ENCODE measurements at places on chromosomes 16 and 17.

DNA sequence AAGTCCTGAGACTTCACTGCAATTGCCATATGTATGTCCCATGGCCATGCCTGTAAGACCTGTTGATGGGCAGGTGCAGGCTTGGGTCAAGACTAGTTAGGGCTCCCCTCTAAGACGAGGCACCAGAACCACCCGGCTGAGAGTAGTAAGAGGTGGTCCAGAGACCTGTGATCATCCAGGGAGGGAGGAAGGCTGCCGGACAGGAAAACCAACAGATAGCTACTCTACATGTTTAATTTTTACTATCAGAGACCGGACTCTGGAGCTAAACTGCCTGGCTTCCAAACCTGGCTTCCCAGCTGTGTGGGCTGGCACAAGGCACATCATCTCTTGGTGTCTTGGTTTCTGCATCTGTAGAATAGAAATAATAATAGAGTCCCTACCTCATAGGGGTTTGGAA is 73.0 kb downstream of the ERCC4 start:
- DNase-seq, result no peak

DNA sequence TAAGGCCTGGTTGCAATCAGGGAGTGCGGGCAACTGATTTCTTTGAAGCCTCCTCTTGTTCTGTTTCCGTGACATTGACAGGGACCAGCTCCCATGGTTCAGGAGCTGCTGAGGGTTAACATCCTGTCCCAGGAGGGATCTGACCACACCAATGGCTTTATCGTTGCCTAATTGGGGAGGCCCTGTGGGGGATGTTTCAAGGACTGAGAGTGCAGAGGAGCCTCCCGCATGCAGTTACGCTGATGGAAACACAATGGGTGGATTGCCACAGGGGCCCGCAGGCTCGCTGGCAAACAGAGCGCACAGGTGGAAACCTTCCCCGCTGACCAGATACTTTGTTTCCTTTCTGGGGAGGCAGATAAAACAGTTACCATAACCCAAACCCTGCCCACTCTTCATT is 23.8 kb upstream of the ABCC1 start:
- no peak for DNase-seq

DNA sequence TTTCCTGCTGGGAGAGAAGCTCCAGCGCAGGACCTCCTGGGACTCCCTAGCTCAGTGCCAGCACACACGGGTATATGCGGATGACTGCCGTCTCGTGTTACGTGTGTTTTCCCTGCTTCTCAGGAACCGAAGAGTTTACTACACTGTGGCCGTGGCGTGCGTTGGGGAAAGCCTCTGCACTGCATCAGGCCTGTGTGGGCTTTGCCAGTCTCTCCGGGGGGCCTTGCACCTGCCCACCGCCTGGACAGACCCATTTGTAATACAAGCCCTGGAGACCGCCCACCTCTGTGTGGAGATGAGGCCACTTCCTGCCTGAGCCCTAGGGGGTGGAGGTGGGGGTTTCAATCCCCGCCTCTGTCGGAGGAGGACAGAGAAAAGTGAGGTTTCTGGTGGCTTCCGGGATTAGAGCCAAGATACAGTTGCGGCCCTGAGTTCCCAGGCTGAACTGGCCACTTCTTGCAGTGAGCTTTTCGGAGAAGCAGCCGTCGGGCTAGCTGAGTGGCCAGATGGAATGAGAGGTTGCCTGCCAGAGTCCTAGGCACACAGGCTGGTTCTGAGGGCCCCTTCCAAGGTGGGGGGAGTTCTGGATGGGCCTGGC is 43.4 kb upstream of the GSE1 start:
- DNase-seq, result peak; percentile 79

DNA sequence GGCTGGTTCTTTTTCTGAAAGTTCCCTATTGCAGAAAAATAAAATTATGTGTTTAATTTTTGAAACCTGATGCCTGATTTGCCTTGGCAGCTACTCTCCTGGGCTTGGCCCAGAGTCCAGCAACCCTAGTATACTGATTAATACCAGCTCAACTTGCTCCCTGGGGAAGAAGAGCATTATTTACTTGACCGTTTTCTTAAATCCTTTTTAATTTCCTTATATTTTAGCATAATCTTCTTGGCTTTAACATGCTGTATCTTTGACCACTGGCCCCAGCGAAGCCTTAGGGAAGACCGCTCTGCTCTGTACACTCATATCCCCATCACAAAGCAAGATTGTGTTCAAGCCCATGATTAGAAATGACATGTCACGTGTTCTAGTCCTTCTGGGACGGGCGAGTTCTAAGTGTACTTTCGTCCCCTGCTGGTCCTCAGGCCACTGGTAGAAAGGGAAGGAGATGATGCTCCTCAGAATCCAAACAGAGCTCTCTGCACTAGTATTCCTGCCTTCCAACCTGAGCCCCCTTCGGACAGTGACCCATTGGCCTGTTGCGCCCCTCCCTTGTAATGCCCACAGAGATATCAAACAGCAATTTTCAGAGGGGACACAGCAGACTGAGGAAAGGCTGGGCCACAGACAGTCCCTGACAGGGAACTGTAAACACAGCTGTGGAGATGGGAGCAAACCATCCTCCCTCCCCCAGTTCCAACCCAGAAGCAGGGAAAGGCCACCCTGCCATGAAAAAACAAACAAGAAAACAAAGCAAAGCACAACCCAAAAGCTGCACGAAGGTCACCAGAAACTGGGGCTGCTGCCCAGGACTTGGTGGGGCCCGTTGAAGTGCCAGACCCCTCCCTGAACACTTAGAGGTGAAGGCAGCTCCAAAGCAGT is 4.3 kb upstream of the EZH1 start:
- no peak for DNase-seq

GRCh38 chr17:66506641-66507040 is 204.2 kb downstream of the PRKCA start:
- DNase-seq, result no peak

DNA sequence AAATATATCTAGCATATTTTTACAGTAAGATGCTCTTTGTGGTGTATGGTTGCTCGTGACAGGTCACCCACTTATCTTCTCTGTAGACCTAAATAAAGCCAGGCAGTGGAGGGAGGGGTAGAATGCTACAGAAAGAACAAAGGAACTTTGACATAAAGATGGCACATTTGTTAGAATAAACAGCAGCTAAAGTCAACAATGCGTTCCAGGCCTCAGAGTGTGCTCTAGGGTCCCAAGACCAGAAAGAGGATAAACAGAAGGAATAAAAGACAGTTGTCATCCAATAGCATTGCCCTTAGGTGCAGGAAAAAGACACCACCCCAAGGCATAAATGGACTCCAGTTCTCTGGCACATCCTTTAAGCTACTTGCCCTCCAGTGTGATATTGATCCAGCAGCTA is 523.0 kb upstream of the CDH11 start:
- no peak for DNase-seq

- DNase-seq, result no peak
These were observed 22.8 kb upstream of the CNEP1R1 start for GRCh38 chr16:50002190-50002589.

DNA sequence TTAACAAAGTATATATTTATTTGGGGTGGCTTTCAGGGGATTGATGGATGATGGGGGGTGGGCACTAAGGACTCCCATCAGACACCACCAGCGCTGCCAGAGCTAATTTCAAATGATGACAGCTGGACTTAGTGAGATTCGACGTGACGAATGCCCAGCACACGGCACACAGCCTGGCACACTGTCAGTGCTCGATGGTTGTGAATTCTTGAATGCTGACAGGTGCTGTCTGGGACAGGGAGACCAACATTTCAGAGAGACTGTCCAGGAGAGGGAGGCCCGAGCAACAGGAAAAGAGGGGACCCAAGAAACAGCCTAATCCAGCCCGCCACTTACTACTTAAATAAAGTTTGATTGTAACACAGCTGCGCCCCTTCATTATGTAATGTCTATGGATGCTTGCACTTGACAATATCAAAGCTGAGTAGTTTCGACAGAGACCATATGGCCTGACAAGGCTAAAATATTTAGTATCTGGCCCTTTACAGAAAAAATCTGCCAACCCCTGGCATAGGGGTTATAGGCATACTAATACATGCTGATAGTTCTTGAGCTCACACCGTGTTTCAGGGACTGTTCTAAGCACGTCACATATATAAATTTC is 6.2 kb upstream of the MPRIP start:
- no peak for DNase-seq

GRCh38 chr16:20611975-20612481 is 35.9 kb upstream of the ACSM2B start:
- DNase-seq, result peak; percentile 21

DNA sequence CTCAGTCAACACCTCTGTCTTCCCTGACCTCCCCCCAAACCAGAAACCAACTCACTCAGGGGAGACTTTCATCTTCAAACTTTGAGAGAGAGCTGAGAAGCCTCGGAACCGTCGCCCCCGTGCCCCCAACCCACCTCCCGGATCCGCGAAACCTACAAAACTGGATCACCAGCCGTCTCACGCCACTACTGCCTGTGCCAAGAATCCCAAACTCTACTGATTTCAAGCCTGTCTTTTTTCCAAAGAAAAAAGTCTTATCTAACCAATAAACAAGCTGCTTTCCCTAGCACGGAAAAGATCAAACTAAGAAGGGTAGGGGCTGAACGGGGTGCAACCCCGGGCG is 2.0 kb downstream of the AXIN2 start:
- DNase-seq, result no peak

All from DMS153 (cell line).